ENCODE measurements at places on chromosomes 7 and 10. TPM values are rescaled to one million over a fixed set of nuclear protein-coding genes. Genes with fewer than 3 reads are reported as not detected.

DNA sequence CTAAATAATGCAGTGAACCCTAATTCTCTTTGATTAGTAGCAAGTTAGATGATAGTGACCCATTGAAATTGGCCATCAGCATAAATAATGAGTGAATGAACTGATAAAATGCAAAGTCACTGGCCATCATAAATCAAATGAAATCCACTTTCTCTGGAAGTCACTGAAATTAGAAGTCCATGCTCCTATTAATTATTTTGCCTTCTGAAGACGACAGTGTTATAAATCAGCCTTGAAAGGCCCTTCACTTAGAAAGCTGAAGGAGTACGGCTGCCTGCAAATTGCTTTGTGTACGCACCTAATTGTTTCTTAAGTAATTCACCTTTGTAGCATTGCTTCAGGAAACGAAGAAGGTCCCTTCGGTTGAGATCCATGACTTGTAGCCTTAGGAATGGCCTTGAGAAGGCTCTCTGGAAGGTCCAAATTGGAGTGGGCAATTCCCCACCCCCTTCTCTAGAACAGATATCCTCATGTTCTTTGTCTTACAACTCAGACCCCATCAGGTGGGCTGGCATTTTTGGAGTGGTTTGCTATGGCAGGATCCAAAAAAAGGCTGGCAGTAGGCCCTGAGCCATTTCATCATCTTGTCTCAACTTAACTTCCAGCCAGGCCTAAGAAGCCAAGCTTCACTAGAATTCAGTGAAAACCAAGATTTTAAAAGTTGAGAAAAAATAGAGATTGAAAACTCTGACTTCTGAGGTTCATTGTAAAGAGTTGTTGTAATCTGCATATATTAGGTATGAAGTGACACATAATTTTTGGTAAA lies 420.3 kb downstream of the LRMDA start:
- DNase-seq: no peak

- no peak for DNase-seq
Measured at GRCh38 chr10:97762816-97763215, 9.0 kb downstream of the SFRP5 start.

DNA sequence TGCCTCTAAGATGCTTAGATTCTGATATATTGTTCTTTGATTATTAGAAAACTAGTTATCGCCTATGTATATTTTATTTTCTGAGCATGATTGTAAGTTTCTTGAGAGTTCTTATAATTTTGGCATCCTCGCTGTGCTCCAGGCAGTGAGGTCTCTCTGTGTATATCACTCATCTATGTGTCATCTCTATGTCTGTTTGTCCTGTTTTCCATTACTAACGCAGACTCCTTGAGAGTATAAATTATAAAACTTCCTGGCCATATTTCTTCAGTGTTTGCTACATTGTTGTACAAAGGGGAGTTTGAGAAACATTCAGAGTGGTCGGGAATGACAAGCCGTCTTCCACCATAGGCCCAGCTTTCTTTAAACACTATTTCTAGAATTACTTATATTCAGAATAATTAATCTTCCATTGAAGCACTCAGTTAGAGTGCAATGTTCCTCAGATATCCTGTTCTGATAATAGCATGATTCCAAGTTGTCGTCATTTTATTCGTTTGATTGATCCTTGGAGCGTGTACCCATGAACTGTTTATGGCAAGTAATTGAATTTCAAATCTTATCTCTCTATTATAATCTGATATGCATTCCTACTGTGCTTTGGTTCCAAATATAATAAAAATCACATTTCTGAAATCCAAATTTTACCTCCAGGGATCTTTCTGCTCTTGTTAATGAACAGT lies 206.6 kb downstream of the BAMBI start:
- no peak for DNase-seq

The NUTM2E gene
- total RNA-seq: not detected

DNA sequence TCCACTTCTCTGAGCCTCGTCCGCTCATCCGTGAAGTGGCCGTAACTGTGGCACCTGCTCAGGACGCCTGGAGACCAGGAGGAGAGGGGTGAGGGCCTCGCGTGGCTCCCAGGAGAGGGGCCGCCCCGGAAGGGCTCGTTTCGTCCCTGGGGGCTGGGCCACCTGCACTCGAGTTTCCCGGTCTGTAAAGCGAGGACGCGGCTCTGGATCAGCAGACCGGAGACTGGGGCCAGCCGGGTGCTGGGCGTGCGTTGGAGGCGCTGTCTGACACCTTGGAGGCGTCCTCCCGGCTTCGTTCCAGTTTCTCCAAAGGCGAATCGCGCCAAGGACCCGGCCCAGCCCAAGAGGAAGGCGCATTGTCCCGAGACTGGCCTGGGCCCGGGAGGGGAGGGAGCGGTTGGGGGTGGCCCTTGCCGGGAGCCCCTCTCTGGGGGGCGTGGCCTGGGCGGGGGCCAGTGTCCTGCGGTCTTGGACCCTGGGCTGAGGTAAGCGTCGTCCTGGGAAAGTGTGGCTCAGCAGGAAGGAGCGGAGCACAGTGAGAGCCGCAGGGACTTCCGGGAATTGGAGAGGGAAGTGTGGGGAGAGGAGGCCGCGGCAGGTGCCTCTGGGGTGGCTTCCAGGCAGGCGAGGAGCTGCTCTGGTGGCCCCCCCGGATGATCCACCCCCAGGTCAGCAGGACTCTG lies 89.6 kb downstream of the FOXL3 start:
- peak; percentile 22 for DNase-seq

GRCh38 chr7:5314864-5315263 lies 32.1 kb downstream of the SLC29A4 start:
- DNase-seq: no peak

GRCh38 chr7:29318853-29319718 lies 124.5 kb downstream of the CHN2 start:
- DNase-seq: no peak

The VIPR2 gene
- total RNA-seq: not detected

- DNase-seq: peak; percentile 90
Measured at GRCh38 chr7:27117887-27118491, 12.6 kb downstream of the HOXA4 start.

The PLAC9 gene
- 0.40 TPM for total RNA-seq

DNA sequence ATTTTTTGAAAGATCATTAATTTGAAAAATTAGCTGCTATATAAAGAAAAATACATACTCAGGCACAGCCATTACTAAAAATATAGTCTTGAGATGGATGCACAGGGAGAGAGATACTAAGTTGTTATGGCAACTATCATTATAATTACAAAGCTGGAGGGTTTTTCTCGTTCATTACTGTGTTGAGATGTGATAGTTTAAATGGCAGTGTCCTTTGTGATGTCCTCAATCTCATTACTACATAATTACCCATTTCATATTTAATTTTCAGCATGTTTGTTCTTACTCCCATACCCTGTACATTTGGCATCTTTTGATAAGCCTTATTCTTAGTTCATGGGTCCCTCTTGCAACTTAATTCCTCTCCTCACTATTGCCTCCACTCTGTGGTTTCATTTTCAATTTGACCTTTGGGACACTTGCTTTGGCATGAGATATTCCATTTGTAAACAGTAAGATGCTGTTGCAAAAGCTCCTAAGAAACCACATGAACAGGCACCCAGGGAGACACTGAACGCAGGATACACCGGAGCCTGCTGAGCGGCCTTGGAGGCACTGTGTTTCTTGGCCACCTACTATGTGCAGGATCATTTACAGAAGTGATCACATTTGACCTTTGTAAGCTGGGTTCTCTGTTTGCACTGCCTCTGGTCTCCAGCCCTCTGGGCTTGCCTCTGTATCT lies 4.8 kb upstream of the CPXM2 start:
- DNase-seq: no peak

The PDK4 gene
- 23.1 TPM for total RNA-seq

DNA sequence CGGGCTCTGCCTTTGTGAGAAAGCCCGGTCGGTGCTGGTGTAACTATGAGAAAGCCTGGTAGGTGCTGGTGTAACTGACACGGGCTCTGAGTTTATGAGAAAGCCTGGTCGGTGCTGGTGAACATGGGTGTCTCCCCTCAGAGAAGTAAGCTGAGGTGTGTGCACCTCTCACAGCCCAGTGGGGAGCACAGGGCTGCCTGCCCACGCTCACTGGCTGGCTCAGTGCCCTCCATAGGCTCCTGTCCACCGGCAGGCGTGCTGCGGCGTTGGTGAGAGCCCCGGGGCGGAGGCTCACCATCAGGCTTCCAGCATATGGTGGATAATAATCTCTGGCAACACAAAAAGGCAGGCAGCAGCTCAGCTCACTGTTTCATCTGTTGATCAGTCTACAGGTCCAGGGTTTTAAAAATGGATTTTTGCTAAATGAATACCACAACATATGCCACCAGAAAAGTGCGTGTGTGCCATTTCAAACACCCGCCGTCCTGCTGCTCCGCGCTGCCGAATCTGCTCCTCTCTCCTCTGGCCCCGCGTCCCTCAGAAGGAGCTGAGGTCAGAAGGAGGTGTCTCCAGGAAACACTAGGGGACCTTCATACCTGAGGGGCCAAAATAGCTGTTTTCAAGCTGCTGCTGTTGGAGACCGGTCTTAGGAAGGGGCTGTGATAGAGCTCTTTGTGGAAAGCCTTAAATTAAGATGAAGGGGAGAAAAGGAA lies 365.7 kb downstream of the DNAJB6 start:
- DNase-seq: no peak

DNA sequence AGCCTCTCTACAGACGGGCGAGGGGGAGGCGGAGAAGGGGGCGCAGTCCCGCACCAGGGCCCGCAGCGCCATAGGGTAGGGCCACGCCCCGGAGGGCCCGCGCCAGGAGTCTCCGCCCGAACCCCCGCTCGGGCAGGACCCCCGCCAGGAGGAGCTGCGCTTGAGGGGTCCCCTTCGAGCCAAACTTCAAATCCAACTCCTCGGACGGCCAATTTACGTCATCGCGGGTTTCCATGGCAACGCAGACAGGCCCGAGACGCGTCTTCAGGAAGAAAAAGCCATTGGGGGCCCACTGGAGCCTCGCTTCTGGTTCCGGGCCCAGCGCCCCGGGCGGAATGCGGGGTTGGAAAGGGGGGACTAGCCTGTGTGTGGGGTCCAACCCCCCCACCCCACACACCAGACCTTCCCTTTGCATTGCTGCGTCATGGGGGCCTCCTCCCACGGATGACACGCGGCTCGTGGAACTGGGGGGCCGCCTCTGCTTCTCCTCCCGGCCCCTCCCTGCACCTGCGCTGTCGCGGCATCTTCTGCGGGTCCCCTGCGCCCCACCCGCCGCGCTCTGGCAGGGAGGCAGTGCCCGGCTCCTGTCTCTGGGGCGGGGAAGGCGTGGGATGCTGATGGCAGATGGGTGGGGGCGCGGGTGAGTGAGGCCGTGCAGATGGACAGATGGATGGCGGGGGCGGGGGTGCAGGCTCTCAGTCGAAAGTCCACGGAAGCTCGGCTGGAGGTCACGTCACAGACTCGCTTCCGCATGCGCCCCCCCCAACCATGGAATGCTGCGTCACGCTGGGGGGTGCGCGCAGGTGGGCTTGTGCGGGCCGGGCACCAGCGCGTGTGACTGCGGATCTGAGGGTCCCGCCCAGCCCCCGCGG lies 1.2 kb downstream of the CALY start:
- no peak for DNase-seq

GRCh38 chr10:102783568-102783967 lies 39.8 kb downstream of the WBP1L start:
- DNase-seq: no peak

The CPEB3 gene
- total RNA-seq: 0.87 TPM

DNA sequence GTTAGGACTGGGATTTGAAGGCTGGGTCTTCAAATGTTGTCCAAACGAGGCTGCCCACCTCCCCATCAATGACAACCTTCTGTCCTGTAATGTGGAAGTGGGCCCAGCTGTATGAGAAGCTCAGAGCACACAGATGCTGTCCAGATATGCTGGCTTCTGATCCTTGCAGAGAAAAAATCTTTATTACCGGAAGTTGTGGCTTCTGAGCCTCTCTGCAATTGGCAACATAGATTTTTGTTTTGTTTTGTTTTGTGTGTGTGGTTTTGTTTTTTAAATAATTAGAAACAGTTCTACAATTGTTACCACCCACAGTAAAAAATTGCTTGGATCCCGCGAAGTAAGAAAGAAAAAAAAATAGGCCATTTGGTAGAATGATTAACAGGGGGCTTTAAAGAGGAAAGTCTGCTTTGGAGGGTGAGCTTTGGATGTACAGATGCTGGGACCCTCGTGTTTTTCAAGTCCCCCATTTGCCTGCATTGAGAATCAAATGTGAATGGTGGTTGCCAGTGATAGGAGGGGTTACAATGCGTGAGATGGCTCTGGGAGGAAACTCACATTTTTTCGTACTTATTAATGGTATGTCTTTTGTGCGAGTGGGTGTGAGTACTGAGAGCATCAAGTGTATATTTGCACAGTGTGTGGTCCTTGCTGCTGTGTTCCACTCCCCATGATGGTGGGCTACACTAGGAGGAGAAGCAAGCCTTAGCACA lies 153.2 kb downstream of the TCF7L2 start:
- no peak for DNase-seq

GRCh38 chr7:20270867-20271266 lies 53.7 kb upstream of the MACC1 start:
- DNase-seq: no peak

The ZPBP gene
- total RNA-seq: not detected

The PLXNA4 gene
- total RNA-seq: 6.9 TPM

DNA sequence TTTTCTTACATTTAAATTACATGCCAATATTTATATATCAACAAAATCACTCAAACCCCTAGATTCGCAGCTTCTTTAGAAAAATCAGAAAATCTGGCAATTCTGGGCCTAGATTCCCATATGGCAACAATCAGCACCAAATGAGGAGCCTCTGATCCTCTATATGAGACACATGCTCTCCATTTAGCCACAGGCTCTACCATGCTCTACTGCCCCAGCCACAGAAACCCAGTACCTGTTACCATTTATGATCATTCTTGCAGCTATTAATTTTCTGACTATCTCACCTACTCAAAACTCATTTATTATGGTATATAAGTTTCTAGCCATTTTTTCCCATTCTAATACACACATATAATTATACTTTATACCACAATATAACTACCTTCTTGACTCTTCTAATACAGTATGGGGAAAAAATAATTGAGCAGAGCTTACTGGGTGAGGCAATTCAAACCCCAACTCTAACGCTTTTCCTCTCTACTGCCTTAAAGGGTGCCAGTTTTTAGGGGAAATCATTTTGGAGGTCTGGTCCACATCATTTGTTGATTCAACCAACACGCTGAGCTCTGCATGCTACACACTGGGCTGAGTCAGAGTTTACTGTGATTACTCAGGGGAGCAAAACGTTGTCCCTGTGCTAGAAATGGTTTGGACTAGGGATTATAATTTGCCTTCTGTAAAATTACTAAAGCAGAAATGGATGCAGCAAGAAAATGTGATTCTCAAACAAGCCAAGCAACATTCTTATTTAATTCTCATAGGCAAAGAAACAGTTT lies 11.6 kb downstream of the PDLIM1 start:
- DNase-seq: no peak
